Stimulated activated CD8-positive, alpha-beta memory T cell treated with anti-CD3 and anti-CD28 coated beads, Interleukin-4, amount 100 ng/mL, for 1 hour (primary cell): ENCODE measurements at places on chromosomes 16 and 17.

- DNase-seq, result no peak
Observed at GRCh38 chr17:795721-796120, 13.6 kb downstream of the MRM3 start.

DNA sequence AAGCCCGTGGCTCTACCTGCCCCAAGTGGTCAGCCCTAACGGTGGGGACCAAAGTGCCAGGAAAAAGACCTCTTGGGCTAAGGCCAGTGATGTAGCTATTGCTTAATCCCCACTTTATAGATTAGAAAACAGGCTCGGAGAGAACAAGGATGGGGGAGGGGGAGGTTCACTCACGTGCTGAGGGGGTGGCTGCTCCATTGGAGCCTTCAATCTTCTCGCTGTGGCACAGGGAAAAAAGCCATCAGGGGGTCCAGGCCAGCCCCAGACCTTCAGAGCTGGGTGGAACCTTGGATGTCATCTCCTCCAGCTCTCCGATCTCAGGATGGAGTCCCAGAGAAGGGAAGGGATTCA, 45.9 kb downstream of the SRCIN1 start:
- DNase-seq, result no peak

GRCh38 chr17:81302861-81303333, 7.8 kb upstream of the SLC38A10 start:
- no peak for DNase-seq

DNA sequence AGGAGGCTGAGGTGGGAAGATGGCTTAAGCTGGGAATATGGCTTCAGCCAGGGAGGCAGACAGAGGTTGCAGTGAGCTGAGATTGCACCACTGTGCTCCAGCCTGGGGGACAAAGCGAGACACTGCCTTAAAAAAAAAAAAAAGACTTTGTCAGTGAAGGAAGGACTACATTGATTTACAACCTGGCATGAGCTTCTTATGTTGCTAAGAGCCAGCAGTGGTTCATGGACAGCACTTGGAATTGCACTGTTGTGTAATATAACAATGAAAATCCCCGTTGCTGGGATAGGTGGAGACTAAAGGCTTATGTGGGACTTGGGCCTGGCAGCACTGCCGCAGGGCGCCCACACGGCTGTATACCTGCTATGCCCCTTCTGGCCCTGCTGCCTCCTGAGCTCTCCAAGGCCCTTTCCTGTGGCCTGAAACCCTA, 14.1 kb upstream of the SLC16A5 start:
- DNase-seq, result no peak

- DNase-seq, result no peak
Observed at GRCh38 chr17:80604670-80605010, 60.0 kb downstream of the RPTOR start.

- DNase-seq, result no peak
Observed at GRCh38 chr17:74760404-74761105, 12.1 kb downstream of the NHERF1 start.

DNA sequence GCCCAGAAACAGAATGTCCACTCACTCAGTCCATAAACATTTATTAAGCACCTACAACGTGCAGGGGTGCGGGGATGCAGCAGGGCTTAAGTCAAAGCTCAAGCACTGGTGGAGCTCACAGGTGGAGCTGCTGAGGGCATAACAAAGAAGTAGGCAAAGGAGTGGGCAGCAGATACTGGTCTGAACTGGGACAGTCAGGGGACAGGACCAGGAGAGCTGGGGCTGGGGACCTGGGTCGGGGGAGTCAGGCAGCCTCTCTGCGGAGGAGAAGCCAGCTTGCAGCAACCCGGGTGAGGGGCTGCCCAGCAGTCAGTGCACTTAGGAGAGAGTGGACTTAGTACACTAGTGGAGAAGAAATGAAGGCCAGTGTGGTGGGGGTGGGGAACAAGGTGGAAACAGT, 10.0 kb upstream of the TNFRSF13B start:
- no peak for DNase-seq

DNA sequence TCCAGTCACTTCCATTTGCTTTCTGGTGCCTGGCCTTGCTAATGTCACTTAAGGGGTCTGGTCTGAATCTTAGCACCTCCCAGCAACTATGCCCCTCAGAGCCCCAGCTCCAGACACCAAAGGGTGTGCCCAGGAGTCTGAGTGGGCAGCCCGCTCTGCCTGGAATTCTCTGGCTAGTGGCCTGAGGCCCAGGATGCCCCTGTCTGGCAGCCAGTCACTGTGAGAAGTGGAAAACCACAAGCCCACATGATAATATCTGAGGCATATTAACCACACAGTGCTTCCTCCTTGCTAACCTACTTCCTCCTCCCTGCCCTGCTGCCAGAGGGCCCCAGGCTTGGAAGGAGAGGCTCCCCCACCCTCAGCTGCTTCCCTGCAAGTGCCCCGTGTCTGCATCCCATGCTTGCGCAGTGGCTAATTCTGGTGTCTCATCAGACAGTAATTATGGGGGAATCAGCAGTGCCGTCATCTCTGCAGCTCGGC, 14.0 kb downstream of the SRCIN1 start:
- DNase-seq, result no peak

DNA sequence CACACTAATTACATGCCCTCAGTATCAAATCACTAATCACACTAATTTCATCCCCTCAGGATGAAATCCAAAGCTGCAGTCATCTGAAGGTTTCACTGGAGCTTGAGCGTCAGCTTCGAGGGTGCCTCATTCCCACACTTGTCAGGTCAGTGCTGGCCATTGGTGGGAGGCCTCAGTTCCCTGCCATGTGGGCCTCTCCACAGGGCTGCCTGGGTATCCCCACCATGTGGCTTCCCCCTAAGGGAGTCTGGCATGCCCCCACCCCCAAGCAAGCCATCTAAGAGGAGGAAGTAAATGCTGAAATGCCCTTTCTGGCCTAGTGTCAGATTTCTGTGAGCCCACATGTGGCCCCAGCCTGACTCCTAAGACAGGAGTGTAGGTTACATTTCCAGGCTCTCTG, 78.6 kb upstream of the CDH5 start:
- no peak for DNase-seq

DNA sequence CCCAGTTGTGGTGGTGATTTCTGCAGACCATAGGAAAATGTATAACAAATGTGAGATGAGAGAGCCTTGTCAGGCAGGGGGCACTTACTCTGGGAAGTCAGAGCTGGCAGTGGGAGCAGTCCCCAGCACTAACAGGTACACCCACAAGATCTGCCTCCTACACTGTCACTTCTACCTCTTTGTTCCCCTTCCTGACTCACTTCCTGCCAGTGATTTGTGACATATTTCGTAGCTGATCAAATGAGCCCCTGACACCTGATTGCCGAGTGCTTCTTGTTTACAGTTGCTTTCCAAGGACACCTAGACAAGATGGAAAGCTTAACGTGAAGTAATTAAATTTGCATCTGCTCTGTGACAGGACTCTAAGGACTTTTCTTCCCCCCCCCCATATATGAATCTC, 40.5 kb downstream of the FTO start:
- no peak for DNase-seq

DNA sequence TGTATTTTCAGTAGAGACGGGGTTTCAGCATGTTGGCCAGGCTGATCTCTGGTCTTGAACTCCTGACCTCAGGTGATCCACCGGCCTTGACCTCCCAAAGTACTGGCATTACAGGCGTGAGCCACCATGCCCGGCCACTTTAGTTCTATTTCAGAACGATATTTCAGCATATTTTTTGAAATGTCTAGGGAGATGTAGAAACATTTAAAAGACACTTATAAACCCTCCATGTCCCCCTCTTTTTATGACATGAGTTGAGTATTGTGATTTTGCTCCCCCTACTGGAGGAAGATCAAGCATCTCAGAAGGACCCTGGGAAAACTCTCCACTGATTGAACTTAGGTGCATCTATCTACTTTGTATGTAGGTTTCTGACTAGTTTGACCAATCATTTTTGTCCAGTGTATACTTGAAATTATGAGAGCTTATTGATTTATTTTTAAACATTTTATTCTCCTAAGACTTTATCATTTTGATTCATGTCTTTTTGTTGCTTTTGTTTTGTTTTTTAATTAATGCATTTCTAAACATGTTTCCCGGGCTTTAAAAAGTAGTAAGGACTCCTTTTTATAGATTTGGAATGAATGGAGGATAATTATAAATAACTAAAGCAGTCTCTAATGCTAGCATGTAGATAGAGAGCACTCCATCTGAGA, 105.1 kb downstream of the CHD9 start:
- DNase-seq, result no peak

DNA sequence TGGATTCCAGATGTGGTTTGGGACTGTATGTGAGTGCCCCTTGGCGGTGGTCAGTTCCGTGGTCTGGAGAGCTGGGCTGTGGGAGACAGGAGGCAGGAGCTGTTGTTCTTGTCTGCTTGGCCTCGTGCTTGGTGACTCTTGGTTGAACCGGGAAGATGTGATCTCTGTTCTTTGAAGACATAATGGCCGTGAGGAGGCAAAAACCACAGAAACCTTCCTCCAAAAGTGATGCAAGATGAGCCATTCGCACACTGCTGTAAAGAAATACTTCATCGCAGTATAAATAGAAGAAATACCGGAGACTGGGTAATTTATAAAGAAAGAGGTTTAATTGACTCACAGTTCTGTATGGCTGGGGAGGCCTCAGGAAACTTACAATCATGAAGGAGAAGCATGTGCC, 128.8 kb downstream of the RAP1GAP2 start:
- DNase-seq, result no peak

- DNase-seq, result no peak
Observed at GRCh38 chr16:85203462-85203813, 91.2 kb upstream of the CIBAR2 start.

DNA sequence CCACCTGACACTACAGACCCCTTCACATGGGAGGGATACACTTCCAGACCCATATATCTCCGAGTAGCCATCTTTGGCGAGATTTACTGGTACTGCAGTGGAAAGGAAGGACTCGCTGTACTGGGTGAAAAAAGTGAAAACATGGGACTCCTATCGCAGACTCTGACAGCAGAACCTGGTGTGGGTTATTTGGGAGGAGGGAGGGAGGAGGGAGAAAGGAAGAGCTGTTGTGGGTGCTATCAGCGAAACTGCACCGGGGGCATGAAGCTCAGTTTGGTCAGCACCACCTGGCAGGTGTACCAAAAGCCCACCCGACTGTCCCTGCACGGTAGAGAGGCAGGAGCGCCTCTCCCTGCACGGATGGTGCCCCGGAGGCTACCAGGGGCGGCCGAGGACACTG, 5.0 kb downstream of the HBQ1 start:
- DNase-seq, result no peak

GRCh38 chr16:19858340-19859018, 26.2 kb downstream of the GPRC5B start:
- DNase-seq, result no peak

- DNase-seq, result no peak
Observed at GRCh38 chr17:10081571-10082169, 116.7 kb downstream of the GAS7 start.

- DNase-seq, result no peak
Observed at GRCh38 chr17:78658281-78658785, 81.1 kb upstream of the DNAH17 start.

GRCh38 chr17:52201767-52202519, 43.4 kb upstream of the CA10 start:
- DNase-seq, result no peak

- no peak for DNase-seq
Observed at GRCh38 chr16:56973294-56973689, 11.5 kb downstream of the CETP start.

- DNase-seq, result no peak
Observed at GRCh38 chr17:39949028-39949427, 13.8 kb upstream of the GSDMA start.
